ENCODE measurements at places on chromosomes 3 and 15.

DNA sequence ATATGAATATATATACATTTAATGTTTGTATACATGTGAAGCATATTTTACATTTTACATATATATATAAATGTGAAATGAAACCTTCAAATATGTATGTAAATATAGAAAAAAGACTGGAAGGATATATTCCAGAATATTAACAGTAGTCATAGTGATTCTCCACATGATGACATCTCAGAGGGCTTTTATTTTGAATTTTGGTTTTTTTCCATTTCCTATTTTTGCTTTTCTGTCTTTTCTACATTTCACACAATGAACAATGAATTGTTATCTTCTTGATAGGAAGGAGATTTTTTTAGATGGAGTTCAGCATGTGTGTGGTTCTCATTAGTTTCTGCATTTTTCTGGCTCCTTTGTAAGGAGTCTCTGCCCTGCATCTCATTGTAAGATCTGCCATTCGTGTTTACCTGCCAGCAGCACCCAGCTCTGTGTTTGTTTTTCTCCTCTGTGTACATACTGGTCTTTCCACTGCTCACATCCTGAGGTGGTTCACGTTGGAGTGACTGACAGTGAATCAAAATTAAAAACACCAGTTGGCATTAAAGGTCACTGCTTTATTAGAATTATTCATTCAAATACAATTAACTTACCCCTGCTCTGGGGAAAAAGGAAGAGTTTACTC, 425.3 kb upstream of the MDFIC2 start:
- DNase-seq: no peak

- DNase-seq: no peak
Observed at GRCh38 chr3:32048487-32049182, 57.8 kb upstream of the GPD1L start.

- DNase-seq: no peak
Observed at GRCh38 chr15:79765081-79765480, 131.7 kb downstream of the MTHFS start.

DNA sequence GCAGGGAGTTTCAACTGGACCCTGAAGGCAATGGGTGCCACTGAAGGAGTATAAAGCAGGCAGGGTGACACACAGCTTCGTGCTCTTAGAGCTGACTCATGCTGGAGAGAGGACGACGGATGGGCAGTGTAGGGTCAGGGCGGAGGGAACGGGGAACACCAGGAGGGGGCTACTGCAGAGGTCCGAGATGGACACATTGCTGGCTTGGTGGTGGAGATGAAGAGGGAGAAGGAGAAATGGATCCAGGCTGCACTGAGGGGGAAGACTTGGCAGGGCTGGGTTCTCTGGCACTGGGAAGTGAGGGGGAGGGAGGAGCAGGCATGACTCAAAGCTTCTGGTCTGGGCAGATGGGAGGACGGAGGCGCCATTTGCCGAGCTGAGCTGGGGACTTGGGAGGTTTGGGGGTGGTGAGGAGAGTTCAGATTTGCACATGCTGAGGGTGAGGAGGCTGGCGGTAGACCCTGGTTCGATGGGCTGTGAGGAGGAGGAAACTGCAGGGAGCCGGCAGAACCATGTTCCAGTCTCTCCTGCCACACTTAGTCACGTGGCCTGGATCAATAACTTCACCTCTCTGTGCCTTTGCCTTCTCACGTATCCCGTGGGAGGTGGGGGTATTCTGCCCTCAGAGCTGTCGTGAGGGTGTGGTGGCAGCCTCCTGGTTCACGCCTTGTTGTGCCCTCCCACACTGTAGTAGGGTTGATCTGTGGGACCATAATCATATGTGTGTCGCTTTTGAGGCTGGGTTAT, 4.6 kb upstream of the KCTD6 start:
- no peak for DNase-seq

GRCh38 chr3:81470524-81471278, 290.7 kb downstream of the GBE1 start:
- no peak for DNase-seq

GRCh38 chr15:92061511-92062195, 208.1 kb downstream of the SLCO3A1 start:
- no peak for DNase-seq

DNA sequence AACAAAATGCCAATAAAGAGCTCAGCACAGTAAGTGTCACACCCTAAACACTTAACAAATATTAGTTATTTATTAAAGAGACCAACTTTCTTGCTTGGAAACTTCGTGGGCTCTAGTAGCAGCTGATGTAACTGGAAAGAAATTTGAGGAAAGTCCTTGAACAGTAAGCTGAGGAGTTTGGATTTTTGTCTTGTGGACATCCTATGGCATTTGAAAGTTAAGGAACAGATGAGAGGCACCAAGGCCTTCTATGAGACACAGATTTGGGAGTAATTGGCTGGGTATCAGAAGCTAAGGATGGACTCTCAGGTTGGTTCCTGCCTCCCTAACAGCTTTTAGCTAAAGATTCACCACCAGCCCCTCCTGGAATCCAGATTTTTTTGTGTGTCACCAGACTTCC, 59.7 kb upstream of the FILIP1L start:
- no peak for DNase-seq

DNA sequence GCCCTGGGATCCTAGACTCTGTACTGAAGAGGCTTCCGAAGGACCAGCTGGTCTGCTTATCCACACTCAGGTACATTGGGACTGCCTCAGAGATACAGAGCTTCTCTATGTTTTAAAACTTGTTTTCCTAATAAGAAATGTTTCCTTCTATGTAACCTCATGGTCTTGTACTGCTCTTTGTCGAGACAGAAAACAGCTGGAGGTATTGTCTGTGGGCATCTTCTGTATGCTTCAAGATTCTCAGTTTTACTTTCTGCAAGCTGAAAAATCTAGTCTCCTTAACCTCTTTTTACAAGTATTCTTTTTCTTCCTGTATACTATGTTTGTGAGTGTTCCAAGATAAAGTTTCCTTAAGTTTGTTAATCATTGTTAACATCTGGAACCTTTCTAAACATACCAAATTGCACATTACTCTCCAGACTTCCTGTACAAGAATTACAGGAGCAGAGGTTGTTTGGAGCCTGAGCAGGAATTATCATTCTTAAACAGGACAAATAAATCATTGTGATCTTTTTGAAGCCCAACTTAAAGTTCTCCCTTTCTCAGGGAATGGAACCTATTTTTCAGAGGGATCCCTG, 358.3 kb upstream of the CFAP20DC start:
- DNase-seq: no peak

- DNase-seq: peak; percentile 62
Observed at GRCh38 chr3:14879211-14879874, 60.6 kb downstream of the FGD5 start.

DNA sequence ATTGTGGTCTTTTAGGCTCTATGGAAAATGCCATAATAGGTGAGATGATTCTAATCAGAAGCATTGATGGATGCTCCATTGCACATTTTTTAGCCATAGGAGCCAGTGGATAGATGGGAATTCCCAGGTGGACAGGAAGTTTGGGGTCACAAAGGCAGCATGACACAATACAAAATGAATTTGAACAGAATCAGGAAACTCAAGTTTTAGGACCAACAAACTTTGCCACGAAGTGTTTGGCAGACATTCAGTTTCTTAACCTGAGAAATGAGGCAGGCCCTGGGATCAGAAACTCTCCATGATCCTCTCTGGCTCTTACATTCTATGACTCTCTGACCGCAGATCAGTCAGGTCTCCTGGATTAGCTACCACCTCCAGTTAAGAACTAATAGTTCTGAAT, 275.4 kb downstream of the TIGIT start:
- no peak for DNase-seq

DNA sequence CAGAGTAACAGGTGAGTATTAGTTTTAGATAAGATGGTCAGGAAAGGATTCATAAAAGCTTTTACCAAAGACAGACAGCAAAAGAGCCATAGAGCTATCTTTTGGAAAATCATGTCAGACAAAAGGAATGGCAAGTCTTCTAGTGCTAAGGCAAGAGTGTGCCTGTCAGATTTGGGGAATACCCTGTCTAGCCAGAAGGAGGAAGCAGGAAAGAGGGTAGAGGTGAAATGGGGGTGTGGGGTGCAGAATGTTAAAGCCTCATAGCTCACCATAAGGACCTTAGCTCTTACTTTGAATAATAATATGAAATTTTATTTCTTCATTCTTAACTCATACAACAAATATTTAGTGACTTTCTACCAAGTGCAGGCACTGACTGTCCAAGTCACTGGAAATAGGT, 512.1 kb upstream of the ROBO2 start:
- no peak for DNase-seq

- DNase-seq: no peak
Observed at GRCh38 chr3:53519065-53519709, 24.8 kb downstream of the CACNA1D start.

DNA sequence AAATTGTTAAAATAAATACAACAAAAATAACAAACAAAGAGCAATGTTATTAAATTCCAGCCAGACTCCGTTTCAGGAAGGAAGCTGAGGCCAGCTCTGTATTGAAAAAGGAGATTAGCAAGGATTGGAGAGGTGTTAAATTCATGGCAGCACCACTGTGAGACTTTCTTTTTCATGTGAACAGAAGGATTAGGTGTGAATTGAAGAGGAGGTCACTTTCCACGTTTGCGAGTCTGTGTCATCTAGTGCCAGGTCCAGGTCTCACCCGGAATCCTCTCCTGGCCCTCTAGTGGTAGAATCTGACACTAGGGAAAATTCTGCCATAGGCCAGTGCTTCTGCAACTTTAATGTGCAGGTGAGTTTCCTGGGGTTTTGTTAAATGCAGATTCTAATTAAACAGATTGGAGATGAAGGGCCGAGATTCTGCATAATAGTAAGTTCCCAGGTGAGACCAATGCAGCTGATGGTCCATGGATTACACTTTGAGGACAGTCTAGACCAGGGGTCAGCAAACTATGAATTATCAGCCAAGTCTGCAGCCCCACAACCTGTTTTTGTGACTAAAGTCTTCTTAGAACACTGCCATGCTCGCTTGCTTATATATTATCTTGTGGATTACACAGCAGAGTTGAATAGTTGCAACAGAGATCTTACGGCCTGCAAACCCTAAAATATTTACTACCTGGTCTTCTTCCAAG, 9.2 kb upstream of the SLC6A1 start:
- peak; percentile 78 for DNase-seq

- peak; percentile 69 for DNase-seq
Observed at GRCh38 chr3:7695049-7695448, 806.6 kb upstream of the LMCD1 start.

DNA sequence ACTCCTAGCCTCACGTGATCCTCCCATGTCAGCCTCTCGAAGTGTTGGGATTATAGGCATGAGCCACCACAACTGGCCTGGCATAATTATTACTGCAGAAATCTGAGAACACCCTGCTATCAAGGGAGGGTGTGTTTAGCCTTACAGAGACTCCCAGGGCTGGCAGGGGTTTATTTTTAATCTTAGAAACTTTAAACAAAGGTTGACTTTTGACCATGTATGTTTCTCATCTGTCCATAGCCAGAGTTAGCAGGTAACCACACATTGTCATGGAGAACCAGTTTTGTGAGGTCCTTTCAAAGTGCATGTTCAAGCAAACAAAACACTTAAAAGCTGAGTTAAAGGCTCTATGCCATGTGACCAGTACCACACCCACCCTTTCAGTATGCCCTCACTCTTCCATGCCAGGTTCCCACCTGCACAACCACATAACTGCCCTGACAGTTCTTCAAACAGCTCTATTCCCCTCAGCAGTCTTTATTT, 11.1 kb downstream of the SIAH2 start:
- DNase-seq: no peak

GRCh38 chr15:82689147-82689546, 20.5 kb downstream of the AP3B2 start:
- no peak for DNase-seq

GRCh38 chr3:37457378-37458065, 283.1 kb upstream of the LRRFIP2 start:
- peak; percentile 19 for DNase-seq

DNA sequence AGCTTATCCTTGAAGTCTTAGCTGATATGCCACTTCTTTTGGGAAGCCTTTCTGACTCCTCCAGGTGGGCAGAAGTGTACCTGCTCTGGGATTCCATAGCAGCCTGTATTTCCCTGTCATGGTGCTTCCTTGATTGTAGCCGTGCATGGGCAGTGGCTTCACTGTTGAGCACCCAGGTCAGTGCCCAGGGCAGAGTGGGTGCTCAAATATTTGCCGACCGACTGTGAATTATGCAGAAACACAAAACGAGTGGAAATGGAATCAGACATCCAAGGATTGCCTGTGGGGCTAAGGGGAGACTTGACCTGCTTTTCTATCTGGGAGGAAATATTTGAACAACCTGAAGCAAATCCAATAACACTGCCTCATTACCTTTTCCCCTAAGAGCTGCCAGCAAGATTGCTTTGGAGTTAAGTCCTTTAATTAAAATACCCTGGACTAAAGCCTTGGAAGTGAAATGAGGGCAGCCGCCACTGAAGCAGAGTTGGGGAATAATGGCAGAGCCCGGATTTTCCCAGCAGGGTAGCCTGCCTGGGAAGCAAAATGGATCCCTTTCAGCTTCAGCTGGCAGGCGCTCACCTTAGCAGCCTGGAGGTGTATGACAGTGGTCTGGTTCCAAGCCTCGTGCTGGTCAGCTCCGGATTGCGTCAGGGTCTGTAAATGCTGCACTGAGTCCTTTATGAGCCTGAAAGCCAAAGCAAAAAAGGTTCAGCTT, 14.9 kb downstream of the ACOX2 start:
- peak; percentile 57 for DNase-seq

GRCh38 chr15:93040288-93041158, 48.5 kb downstream of the RGMA start:
- DNase-seq: no peak

DNA sequence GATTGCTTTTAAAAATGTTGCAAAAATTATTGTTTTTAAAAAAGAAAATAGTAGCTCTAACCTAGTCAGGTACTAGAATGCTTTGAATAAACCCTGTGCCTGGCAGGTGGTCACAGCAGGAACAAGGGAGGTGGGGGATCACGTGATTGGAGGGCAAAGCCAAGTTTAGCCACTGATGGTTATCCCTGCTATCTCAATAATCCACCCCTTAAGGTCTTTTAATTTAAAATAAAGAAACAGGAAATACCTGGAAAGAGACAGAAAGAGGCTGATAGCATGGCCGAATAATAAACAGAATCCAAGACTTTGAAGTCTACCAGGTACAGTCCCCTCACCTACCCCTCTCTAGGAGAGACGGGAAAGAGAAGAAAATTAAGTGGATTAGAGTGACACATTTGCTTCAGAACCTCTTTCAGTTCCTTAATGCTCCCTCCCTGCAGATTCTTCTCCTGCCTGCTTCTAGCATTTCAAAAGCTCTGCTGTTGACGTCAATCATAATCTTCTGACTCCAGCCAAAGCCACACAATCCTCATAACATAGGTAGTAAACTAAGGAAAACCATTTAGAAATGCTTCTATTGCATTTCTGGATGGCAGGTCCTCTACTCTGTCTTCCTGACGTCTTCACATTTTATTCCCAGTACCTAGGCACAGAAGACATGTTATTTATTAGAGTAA, 303.4 kb upstream of the MME start:
- no peak for DNase-seq

- no peak for DNase-seq
Observed at GRCh38 chr3:29339016-29339833, 58.4 kb downstream of the RBMS3 start.

- no peak for DNase-seq
Observed at GRCh38 chr3:37147666-37148065, 26.7 kb downstream of the LRRFIP2 start.

- no peak for DNase-seq
Observed at GRCh38 chr3:182323126-182323700, 470.1 kb upstream of the ATP11B start.
